Peyer's patch (tissue), 4 donors: ENCODE measurements at places on chromosomes 12 and 14. TPM values are rescaled to one million over a fixed set of nuclear protein-coding genes. Genes with fewer than 3 reads are reported as not detected.

- H3K27ac ChIP-seq, result no peak overlapping the region
- H3K27me3 ChIP-seq, result no peaks in the 10 kb centered on the region
- H3K4me3 ChIP-seq, result no peak overlapping the region
Measured at GRCh38 chr12:120835304-120835612, 68.9 kb downstream of the SPPL3 start.

DNA sequence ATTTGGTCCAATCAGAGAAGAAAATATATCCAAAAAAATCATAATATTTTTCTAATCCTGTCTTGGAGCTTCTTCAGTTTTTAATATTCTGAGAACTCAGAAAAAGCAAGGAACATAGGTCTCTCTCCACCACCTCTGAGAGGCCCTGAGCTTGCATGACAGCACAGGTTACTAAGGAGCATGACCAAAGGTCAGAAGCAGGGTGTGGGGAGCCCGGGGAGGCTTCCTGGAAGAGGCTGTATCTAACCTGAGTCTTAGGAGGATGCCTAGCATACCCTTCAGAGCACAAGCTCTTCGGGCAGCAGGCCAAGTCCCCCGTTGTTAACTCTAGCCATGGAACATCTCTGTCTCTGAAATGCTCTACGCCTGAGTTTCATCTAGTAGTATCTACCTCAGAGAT, 15.7 kb upstream of the STON2 start:
- no peaks in the 10 kb centered on the region for H3K4me1 ChIP-seq
- DNase-seq, result no peak
- H3K4me3 ChIP-seq, result no peak overlapping the region
- H3K36me3 ChIP-seq, result no peaks in the 10 kb centered on the region

GRCh38 chr12:93699271-93700145, 22.3 kb downstream of the CRADD start:
- DNase-seq, result no peak
- H3K36me3 ChIP-seq, result no peaks in the 10 kb centered on the region
- no peaks in the 10 kb centered on the region for H3K27me3 ChIP-seq
- H3K4me3 ChIP-seq, result no peak overlapping the region
- H3K4me1 ChIP-seq, result no peaks in the 10 kb centered on the region
- H3K27ac ChIP-seq, result no peak overlapping the region

GRCh38 chr12:97466000-97466399, 3.4 kb downstream of the RMST start:
- H3K4me1 ChIP-seq, result no peaks in the 10 kb centered on the region
- no peak overlapping the region for H3K27ac ChIP-seq
- H3K36me3 ChIP-seq, result no peaks in the 10 kb centered on the region
- no peak for DNase-seq
- H3K27me3 ChIP-seq, result no peaks in the 10 kb centered on the region
- no peak overlapping the region for H3K4me3 ChIP-seq

RPAP3 gene
- total RNA-seq, result 33.8 TPM

MYF5 gene
- not detected for total RNA-seq

ERBB3 gene
- 516 TPM for total RNA-seq

GSG1 gene
- not detected for total RNA-seq

DNA sequence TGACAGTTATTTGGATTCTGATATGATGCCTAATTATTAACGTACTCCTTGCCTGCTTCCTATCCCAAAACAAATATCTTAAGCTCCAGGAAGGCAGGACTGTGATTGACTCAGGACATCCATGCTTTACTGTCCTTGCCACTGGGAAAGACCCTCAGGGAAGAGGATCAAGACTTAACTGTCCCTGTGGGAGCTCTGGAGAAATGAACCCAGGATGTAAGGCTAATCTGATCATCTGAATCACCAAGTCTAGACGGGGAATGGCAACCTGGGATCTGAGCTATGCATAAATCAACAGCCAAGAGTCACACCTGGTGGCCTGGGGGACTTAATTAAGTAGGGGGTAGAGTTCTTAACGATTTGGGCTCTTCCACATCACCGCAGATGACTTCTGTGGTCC, 153.2 kb upstream of the BCL2L14 start:
- H3K4me1 ChIP-seq, result no peaks in the 10 kb centered on the region
- H3K36me3 ChIP-seq, result no peaks in the 10 kb centered on the region
- H3K27ac ChIP-seq, result no peak overlapping the region
- no peak for DNase-seq

DNA sequence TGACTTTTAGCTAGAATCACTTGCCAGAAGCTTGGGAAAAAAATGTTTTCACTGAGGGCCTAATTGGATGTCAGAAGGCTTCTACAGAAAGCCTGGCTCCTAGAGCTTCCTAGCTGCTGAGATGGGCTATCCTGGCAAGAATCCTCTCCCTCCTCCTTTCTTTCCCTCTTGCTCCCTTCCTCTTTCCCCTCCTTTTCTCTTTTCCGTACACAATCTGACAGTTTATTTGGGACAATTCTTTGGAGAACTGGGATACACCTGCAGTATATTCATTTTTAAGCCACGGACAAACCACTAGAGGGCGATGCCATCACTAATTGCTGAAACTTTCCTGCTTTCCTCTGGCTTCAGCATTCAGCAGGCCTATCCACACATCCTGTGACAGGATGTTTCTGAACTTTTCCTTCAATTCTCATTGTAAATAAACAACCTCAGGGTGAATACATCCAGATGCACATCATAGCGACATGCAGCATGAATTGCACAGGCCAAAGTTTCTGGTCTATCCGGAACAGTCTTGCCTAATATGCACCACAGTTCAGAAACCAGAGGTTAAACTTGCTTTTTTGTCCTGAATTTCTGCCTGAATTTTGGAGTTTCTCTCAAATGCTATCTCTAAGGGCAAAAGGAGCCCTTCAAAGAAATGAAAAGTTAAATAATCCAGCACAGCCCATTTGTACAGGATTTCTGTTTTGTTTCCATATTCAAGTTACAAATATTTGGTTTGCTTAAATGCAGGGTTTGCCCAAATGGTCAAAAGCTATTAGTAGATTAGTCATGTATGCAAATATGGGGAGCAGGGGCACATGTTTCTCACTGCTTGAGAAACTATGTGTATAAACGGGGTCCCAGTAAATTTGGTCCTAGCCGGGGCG, 142.8 kb downstream of the PAWR start:
- H3K27me3 ChIP-seq, result no peaks in the 10 kb centered on the region
- H3K27ac ChIP-seq, result peak overlapping the region; percentile 56
- H3K4me1 ChIP-seq, result no peaks in the 10 kb centered on the region
- no peaks in the 10 kb centered on the region for H3K36me3 ChIP-seq
- H3K4me3 ChIP-seq, result no peak overlapping the region

DNA sequence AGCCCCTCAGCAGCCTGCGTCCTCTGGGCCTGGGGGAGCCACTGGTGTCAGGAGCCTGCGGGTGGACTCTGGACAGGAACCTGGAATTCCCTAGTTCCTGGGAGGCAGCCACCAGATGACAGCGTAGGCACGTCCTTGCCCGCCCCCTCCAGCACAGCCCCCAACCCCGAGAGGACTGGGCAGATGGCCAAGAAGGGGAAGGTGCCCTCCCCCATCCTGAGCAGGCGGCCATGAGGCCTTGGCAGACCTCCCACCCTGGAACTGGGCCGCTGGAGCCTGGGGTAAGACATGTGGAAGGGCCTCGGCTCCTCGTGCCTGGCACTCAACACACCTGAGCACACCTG, 60.4 kb upstream of the FBRSL1 start:
- H3K27ac ChIP-seq, result peak overlapping the region; percentile 43
- H3K4me3 ChIP-seq, result no peak overlapping the region
- H3K27me3 ChIP-seq, result no peaks in the 10 kb centered on the region
- H3K4me1 ChIP-seq, result peaks cover 18% of the 10 kb centered on the region
- DNase-seq, result no peak

DNA sequence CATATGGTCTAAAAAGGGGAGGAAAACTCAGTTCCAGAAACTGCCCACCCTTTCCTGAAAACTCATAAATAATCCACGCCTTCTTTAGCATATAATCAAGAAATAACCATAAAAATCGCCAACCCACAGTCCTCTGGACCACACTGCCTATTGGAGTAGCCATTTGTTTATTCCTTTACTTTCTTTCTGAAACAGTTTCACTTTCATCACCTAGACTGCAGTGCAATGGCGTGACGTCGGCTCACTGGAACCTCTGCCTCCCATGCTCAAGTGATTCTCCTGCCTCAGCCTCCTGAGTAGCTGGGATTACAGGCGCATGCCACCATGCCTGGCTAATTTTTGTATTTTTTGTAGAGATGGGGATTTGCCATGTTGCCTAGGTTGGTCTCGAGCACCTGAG, 44.2 kb downstream of the CLMN start:
- no peaks in the 10 kb centered on the region for H3K27me3 ChIP-seq
- H3K4me1 ChIP-seq, result peaks cover 3% of the 10 kb centered on the region
- H3K4me3 ChIP-seq, result no peak overlapping the region
- no peak for DNase-seq

GRCh38 chr12:67798768-67799167, 150.2 kb downstream of the DYRK2 start:
- no peaks in the 10 kb centered on the region for H3K4me1 ChIP-seq
- DNase-seq, result no peak
- no peak overlapping the region for H3K27ac ChIP-seq

- no peaks in the 10 kb centered on the region for H3K27me3 ChIP-seq
- H3K36me3 ChIP-seq, result no peaks in the 10 kb centered on the region
- no peaks in the 10 kb centered on the region for H3K4me1 ChIP-seq
- H3K27ac ChIP-seq, result no peak overlapping the region
Measured at GRCh38 chr12:102364709-102365108, 115.7 kb downstream of the IGF1 start.

TTC9 gene
- total RNA-seq, result 0.83 TPM

DNA sequence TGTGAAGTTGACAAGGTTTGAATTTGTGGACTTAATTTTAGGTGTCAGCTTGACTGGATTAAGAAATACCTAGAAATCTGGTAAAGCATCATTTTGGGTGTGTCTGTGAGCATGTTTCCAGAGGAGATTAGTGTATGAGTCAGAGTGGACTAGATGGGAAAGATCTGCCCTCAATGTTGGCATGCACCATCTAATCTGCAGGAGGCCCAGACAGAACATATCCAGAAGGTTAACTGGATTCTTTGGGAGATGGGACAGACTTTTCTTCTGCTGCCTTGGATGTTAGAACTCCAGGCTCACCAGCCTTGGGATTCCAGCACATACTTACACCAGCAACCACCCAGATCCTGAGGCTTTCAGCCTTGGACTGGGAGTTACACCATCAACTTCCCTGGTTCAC, 14.1 kb downstream of the SGPP1 start:
- no peaks in the 10 kb centered on the region for H3K36me3 ChIP-seq
- no peak overlapping the region for H3K4me3 ChIP-seq
- no peaks in the 10 kb centered on the region for H3K27me3 ChIP-seq
- DNase-seq, result no peak
- H3K4me1 ChIP-seq, result no peaks in the 10 kb centered on the region

PCED1B gene
- total RNA-seq, result not detected

TCTN1 gene
- total RNA-seq, result 10.0 TPM

GYS2 gene
- not detected for total RNA-seq

DNA sequence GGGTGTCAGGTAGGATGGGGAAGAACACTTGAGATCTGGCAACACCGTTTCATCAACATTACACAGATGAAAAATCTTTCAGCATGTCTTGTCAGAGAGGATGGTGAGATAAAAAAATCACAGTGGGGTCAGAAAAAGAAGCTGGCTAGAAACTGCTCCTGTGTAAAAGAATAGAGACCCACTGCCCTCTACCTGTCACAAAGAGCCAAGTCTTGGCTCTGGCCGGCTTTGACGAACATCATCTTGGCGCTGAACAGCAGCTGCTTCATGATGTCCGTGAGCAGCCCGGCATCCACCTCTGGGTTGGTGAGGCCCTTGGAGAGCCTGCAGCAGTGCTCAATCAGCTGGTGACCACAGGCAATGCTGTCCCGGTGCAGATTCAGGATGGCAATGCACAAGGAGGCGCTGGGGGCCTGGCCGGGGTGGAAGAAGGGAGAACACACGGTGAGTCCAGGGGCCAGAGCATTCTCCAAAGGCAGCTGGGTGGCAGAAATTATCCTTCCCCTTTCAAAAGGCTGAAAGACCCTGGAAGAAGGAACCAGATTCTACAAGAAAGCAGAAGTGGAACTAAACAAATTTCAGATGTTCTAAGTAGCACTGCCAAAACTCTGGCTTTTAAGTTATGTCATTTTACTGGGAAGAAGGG, 50.2 kb downstream of the ZFYVE26 start:
- no peaks in the 10 kb centered on the region for H3K36me3 ChIP-seq
- H3K4me3 ChIP-seq, result no peak overlapping the region

GRCh38 chr14:86166541-86166940, 636.6 kb downstream of the FLRT2 start:
- H3K27me3 ChIP-seq, result no peaks in the 10 kb centered on the region
- no peaks in the 10 kb centered on the region for H3K36me3 ChIP-seq
- H3K4me1 ChIP-seq, result no peaks in the 10 kb centered on the region

DEPDC4 gene
- not detected for total RNA-seq

ARID2 gene
- 40.2 TPM for total RNA-seq

GRCh38 chr12:29024117-29024516, 125.0 kb upstream of the FAR2 start:
- H3K27ac ChIP-seq, result no peak overlapping the region
- H3K4me1 ChIP-seq, result no peaks in the 10 kb centered on the region
- no peak for DNase-seq

BHLHE41 gene
- total RNA-seq, result 1.9 TPM

GRCh38 chr14:34522496-34522895, 17.0 kb downstream of the EAPP start:
- no peak overlapping the region for H3K27ac ChIP-seq
- H3K27me3 ChIP-seq, result no peaks in the 10 kb centered on the region

- no peak for DNase-seq
- no peak overlapping the region for H3K4me3 ChIP-seq
- H3K27me3 ChIP-seq, result no peaks in the 10 kb centered on the region
- H3K36me3 ChIP-seq, result no peaks in the 10 kb centered on the region
Measured at GRCh38 chr14:96121660-96122395, 82.7 kb downstream of the C14orf132 start.

GRCh38 chr12:13536219-13536910, 339.8 kb downstream of the EMP1 start:
- no peaks in the 10 kb centered on the region for H3K27me3 ChIP-seq
- no peaks in the 10 kb centered on the region for H3K36me3 ChIP-seq
- H3K4me1 ChIP-seq, result no peaks in the 10 kb centered on the region
- no peak overlapping the region for H3K4me3 ChIP-seq
- DNase-seq, result peak; percentile 75
- H3K27ac ChIP-seq, result no peak overlapping the region

- H3K4me1 ChIP-seq, result no peaks in the 10 kb centered on the region
- no peak overlapping the region for H3K4me3 ChIP-seq
- H3K27me3 ChIP-seq, result no peaks in the 10 kb centered on the region
- no peak overlapping the region for H3K27ac ChIP-seq
Measured at GRCh38 chr12:123843912-123844748, 82.0 kb downstream of the DNAH10 start.

AICDA gene
- 5.4 TPM for total RNA-seq

GRCh38 chr14:51173863-51174262, 66.2 kb upstream of the TMX1 start:
- H3K27me3 ChIP-seq, result no peaks in the 10 kb centered on the region
- H3K36me3 ChIP-seq, result no peaks in the 10 kb centered on the region
- no peaks in the 10 kb centered on the region for H3K4me1 ChIP-seq
- no peak overlapping the region for H3K4me3 ChIP-seq
- DNase-seq, result no peak

DNA sequence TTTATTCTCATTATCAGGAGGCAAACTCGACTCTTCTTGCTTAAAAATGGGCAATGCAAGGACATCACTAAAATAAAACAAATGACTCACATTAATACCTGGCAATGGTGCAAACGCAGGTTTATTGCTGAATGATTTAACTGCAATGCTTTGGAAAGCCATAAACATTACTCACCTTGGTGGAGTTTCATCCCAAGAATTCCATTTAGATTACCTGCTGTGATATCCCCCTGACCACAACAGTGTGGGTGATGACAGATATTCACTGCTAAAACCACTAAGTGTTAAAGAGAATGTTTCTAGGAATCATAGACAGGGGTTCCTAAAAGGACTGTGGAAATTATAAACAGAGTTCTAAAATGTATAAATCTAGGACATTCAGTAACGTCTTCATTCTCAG, 35.3 kb upstream of the CSRNP2 start:
- H3K27ac ChIP-seq, result no peak overlapping the region
- no peaks in the 10 kb centered on the region for H3K4me1 ChIP-seq
- H3K27me3 ChIP-seq, result no peaks in the 10 kb centered on the region
- DNase-seq, result no peak
- H3K36me3 ChIP-seq, result no peaks in the 10 kb centered on the region
